ENCODE measurements at places on chromosomes 6 and 20.

GRCh38 chr20:52847731-52848359, 124.3 kb upstream of the TSHZ2 start:
- no peak for DNase-seq

DNA sequence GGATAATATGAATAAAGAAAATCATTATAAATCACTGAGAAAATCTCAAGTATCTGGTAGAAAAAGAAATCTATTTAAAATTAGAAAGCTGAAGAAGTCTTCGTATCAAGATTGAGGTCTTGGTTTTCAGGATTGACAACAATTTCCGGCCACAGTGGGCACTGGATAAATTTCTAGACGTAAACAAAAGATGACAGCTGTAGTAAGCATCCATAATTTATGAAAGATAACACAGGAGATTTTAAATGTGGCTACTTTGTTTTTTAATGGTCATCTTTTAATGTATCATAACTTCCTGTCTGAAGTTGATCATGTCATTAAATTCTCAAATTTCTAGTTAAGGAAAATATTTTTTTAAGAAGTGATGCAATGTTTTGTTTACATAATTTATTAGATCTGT, 444.2 kb downstream of the HTR1B start:
- no peak for DNase-seq

GRCh38 chr20:57756213-57756612, 46.4 kb upstream of the PMEPA1 start:
- no peak for DNase-seq

- DNase-seq, result no peak
Observed at GRCh38 chr6:82954937-82955577, 110.6 kb downstream of the UBE3D start.

DNA sequence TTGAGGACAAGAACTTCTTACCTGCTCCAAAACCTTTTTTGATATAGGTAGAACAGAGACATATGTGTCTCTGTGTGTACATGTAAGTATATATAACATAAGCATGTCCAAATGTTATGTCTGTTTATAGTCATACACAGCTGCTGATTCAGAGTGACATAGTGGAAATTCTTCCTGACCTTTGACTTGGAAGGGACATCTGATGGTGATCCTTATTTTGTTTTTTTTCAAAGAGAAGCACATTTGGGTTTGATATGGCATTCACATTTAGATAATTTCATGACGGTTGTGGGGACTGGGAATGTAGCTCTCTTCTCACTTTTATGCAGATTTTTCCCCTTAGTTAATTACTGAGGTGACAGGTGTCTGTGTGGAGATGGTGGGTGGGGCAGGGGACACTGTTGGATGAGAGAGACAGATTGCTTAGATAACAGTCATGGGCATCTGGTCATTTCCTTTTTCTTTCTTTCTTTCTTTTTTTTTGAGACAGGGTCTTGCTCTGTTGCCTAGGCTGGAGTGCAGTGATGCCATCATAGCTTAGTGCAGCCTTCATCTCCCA, 39.0 kb downstream of the FARS2 start:
- no peak for DNase-seq

- DNase-seq, result no peak
Observed at GRCh38 chr6:117676577-117677218, 1.4 kb downstream of the NUS1 start.

DNA sequence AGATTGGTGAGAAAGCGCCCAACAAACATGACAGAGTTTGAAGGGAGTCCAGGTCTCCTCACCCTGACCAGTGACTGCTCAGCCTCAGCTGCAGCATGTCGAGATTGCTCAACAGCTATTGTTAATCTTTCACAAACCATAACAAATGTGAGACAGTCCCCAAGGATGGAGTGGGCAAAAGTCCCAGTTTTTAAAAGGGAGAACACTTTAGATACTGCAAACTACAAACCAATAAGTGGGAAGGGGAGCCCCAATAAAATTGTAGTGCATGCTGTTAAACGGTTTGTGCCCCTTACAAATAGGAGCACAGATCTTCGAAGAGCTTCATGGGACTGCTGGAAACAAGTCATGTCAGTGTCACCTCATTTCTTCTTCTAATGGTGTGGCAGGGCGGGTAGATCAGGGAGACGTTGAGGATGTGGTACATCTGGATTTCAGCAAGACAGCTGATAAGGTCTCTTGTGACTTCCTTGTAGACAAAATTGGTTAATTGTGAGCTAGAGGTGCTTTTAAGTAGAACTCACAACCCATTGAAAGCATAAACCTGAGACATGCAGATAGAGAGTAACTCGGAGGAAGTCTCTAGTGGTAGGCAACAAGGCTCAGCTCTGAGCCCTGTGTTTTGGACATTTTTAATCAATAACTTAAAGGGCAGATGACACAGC, 134.0 kb upstream of the ARMC2 start:
- no peak for DNase-seq

DNA sequence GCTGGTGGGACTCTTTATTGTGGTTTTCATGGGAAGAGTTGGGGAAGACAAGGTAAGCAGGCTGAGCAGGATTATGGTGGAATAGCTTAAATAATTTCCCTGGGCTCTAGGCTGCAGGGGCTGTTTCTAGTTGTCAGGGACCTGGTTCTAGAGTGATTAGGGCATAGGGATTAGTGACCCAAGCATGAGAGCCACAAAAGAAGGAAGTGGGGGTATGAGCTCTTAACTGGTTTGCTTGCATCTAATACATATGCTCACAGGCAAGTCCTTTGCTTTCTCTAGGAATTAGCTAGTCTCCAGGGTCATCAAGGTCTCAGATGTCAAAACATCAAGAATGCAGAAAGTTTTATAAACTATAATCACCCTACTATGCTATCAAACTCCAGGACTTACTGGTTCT, 67.5 kb upstream of the NRN1 start:
- DNase-seq, result no peak

GRCh38 chr6:127381384-127381783, 38.0 kb upstream of the ECHDC1 start:
- no peak for DNase-seq

DNA sequence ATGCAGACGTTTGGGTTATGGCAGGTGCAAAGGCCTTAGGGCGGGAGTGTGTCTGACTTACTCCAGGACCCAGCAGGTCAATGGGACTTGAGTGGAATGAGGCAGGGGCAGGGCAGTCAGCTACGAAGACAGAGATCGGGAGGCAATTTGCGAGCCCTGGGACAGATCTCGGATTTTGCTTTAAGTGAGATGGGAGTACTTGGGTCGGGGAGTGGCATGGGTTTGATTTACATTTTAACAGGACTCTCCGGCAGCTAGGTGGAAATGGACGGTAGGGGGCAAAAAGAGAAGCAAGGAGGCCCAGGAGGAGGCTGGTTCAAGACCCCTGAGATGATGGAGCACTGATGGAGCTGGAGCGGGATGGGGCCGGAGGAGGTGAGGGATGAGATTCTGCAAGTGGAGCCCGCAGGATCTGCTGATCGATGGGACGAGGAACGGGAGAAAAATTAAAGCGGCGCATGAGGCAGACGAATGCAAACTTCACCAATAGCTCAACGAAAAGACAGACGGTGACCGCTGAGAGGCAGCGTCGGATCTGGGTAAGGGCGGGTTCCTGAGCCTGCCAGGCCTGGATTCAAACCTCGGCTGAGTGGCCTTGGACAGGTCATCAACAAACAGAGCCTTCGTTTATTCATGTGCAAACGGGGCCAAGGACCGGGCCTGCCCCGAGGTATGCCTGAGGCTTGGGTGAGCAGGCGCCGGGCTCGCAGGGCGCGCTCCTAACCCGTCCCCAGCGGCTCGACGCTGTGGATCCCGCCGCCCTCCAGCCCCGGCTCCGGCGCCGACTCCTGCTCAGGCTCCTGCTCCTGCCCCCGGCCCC, 756 bp upstream of the RBCK1 start:
- peak; percentile 91 for DNase-seq

GRCh38 chr6:11492464-11493290, 44.9 kb upstream of the TMEM170B start:
- no peak for DNase-seq

- DNase-seq, result no peak
Observed at GRCh38 chr20:18832546-18833200, 19.1 kb downstream of the SCP2D1 start.

- DNase-seq, result no peak
Observed at GRCh38 chr6:141851063-141851462, 281.7 kb upstream of the GJE1 start.

DNA sequence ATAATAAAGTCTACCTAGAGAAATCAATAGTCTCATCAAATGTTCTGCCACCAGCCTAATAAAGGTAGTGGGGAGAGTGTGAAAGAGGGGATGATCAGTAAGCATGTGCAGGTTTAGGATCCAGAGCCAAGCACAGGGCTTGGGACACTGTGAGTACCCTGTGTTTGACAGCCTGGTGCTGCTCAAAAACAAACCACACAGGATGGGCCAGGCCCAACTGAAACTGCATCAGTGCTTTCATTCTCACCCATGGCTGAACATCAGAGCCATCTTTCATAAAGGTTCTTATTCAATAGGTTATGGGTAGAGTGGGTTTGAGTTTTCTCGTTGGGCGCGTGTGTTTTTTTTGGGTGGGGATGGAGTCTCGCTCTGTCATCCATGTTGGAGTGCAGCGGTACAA, 87.3 kb upstream of the NHSL1 start:
- DNase-seq, result no peak

- DNase-seq, result peak; percentile 19
Observed at GRCh38 chr6:25279748-25280343, 672 bp downstream of the CARMIL1 start.

DNA sequence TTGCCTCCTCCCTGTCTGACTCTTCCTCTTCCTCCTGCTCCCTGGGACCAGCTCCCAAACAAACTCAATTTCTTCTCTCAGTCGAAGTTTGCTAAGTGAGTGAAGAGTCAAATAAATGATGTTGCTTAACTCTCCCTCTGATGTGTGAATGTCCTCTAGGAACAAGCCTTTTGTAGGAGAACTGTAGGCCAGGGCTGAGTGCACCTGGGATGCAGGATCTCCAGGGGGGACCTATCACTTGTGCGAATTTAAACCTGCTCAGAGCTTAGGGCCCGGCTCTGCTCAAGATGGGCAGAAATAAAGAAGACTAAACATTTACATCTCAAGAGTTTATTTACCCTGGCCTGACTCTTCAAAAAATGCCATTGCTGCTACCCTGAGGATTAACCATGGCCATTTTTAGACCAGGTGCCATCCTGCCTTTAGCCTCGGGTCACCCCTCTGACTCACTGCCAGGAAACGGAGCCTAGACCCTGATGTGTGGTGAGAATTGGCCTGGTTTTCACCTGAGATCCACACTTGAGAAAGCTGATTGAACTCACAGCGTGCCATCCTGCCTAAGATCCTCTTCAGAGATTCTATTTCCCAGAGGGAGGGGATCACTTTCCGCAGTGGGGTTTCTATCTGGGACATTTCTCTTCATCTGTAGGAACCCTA, 63.6 kb upstream of the CD93 start:
- DNase-seq, result no peak

- peak; percentile 48 for DNase-seq
Observed at GRCh38 chr20:58651946-58652605, 993 bp downstream of the STX16 start.

DNA sequence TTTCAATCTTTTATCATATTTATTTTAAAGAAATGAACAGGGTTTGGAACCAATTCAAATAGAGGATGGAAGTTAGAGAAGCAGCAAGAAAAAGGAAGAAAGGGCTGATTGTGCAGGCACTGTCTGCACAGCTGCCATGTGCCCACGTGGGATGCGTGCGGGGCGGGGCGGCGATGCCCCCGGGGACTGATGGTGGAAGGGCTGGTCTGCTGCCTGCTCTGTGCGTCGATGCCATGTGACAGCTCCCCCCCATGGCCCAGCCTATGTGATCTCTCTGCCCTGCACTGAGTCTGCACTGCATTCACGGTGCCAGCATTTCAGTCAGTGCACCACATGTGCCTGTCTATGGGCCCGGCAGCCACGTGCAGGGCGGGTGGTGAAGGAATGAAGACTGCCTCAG, 96.4 kb downstream of the IRF4 start:
- no peak for DNase-seq

- DNase-seq, result no peak
Observed at GRCh38 chr6:150053450-150053849, 15.5 kb downstream of the ULBP3 start.

DNA sequence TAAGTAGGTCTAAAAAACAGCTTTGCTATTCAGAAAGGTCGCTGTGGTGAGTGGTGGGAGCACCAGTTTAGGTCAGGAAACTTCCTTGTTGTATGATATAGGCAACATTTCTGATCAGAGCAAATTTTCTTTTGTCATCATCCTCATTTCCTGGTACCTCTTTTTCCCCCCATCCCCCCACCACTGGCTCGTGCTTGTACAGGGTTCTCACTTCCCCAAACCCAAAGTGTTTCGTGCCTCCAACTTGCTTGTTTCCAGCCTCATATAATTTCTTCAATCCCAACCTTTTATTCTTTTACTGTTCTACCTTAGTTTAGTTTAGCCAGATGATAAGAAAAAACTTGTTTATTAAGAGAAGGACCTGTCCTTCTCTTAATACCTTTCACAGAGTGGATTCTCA, 209.4 kb upstream of the JAG1 start:
- DNase-seq, result no peak

DNA sequence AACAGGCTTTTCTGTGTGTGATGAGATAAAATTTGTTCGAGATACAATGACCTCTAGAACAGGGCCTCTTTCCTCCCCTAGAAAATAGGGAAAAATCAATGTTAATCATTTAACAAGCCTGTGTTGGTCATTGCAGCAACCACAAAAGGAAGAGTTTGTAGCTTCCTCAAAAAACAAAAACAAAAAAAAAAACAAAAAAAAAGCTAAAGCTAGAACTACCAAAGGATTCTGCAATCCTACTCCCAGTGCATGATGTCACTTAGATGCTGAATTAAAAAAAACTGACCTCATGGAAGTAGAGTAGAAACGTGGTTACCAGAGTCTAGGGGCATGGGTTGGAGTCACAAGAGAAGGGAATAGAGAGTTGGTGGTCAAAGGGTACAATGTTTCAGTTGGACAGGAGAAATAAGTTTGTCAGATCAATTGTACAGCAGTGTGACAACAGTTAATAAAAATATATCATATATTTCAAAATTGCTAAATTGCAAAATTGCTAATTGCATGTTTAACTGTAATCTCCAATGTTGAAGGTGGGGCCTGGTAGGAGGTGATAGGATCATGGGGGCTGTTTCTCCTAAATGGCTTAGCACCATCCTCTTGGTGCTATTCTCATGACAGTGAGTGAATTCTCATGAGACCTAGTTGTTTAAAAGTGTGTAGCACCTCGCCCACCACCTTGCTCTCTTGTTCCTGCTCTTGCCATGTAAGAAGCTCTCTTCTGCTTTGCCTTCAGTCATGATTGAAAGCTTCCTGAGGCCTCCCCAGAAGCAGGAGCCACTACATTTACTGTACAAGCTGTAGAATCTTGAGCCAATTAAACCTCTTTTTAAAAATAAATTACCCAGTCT, 163.4 kb upstream of the SIM1 start:
- no peak for DNase-seq

- DNase-seq, result no peak
Observed at GRCh38 chr6:137487869-137488149, 6.4 kb downstream of the OLIG3 start.

DNA sequence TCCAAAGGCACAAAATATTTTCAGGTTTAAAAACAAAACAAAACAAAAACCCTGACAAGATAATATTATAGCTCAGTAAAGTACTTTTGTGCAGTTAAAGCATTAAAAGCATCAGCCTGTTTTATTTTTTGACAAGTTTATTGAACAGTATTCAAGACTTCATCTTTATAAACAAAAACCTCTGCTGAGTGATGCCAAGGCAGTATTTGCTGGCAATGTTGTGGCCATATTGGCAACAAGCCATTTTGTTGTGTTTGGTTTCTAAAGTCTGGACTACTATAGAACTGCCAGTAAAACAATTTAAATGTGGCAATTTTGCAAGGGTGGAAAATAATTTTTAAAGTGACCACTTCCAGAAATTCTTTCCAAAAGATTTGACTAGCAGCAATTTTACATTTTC, 15.9 kb downstream of the CPNE1 start:
- no peak for DNase-seq

Data from A549 (cell line).